ENCODE measurements at places on chromosomes 4 and X. TPM values are rescaled to one million over a fixed set of nuclear protein-coding genes. Genes with fewer than 3 reads are reported as not detected.

HTT-AS gene
- total RNA-seq = not detected

DNA sequence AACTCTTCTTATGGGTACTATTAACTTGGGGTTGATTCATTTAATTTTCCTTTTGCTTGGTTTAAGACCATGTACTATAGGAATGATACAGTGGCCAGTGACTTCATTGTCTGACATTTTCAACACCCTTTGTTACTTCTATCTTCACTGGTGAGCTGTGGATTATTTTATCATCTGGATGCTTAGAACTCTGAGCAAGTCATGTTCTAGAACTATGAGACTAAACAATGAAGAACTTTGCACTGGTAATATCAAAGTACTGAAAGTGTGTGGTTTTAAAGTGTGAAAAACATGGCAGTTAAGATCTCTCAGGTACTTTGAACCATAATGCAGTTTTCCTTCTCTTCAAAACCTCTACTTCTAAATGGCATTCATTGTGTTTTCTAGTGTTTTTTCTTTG is 47.8 kb downstream of the MAP7D3 start:
- DNase-seq = peak; percentile 22
- H3K27me3 ChIP-seq = no peaks in the 10 kb centered on the region
- no peaks in the 10 kb centered on the region for H3K36me3 ChIP-seq
- H3K27ac ChIP-seq = peak overlapping the region; percentile 68

DNA sequence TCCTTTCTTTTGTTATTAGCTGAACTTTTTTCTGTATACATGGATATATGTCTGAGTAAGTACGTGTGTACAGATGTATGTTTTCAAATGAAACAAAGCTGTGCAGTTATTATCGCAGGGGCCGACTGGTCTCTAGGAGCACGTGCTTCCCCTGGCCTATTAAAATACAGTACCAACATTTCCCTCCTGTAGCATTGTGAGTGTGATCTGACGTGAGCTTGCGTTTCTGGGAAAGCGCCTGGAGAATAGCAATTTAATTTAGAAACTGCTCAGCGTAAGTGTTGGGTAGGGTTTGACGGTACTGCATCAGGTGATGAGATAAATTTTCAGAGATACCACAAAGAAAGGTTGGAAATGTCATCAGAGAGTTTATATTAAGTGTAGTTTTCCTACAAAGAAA is 173.3 kb downstream of the FBXO8 start:
- DNase-seq = no peak
- no peaks in the 10 kb centered on the region for H3K4me1 ChIP-seq
- H3K27me3 ChIP-seq = no peaks in the 10 kb centered on the region
- H3K4me3 ChIP-seq = no peak overlapping the region
- H3K27ac ChIP-seq = no peak overlapping the region

GRCh38 chrX:53018627-53019026 is 30.0 kb upstream of the GPR173 start:
- H3K4me3 ChIP-seq = no peak overlapping the region
- no peaks in the 10 kb centered on the region for H3K27me3 ChIP-seq
- H3K27ac ChIP-seq = no peak overlapping the region

DNA sequence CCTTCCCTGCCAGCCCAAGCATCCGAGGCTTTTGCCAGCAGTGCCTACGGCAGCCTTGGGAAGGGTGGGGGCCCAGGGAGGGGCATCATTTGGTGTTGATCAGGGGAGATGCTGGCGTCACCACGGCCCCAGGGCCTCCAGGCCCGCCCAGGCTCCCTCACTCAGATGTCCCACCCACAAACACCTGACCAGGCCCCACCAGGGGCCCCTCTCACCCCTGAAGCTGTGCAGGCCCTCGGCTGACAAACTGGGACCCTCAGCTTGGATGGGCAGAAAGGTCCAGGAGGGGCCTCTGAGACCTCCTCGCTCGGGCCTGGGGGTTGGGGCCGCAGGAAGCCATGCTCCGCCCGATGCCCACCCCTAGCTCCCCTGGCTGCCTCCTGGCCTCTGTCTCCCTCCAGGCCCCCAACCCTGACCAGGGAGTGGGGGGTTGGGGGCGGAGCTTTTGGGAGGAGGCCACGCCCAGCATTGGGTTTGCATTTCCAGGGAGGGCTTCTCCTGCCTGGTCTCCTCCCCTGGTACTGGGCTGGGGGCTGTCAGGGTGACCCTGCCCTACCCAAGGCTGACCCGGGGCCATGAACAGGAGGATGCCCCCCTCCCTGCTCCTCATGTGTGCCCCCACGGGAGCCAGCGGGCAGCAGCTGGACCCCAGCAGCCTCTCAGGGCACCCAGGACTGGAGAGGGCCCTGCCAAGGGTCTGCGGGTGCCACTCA is 33.4 kb upstream of the SPON2 start:
- no peaks in the 10 kb centered on the region for H3K27me3 ChIP-seq
- peak overlapping the region; percentile 89 for H3K27ac ChIP-seq
- DNase-seq = peak; percentile 13
- H3K4me1 ChIP-seq = peaks cover 81% of the 10 kb centered on the region

PTTG2 gene
- 1.2 TPM for total RNA-seq
